Ammon's horn (tissue), 1 donor: ENCODE measurements at places on chromosomes 3 and 15.

- no peak for DNase-seq
Observed at GRCh38 chr15:80485370-80486164, 81.4 kb downstream of the ARNT2 start.

GRCh38 chr3:135134684-135135075 is 339.6 kb downstream of the EPHB1 start:
- DNase-seq = no peak

DNA sequence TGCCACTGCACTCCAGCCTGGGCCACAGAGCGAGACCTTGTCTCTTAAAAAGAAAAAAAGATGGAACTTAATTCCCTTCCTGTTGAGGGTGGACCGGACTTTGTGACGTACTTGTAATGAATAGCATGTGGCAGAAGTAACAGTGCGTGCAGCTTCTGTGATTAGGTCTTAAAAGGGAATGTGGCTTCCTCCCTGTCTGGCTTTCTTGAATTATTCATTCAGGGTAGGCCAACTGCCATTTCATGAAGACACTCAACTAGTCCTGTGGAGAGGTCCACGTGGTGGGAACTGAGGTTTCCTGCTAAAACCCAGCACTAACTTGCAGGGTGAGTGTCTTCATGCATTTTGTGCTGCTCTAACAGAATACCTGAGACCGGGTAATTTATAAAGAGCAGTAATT is 98.9 kb upstream of the PIAS1 start:
- DNase-seq = no peak

DNA sequence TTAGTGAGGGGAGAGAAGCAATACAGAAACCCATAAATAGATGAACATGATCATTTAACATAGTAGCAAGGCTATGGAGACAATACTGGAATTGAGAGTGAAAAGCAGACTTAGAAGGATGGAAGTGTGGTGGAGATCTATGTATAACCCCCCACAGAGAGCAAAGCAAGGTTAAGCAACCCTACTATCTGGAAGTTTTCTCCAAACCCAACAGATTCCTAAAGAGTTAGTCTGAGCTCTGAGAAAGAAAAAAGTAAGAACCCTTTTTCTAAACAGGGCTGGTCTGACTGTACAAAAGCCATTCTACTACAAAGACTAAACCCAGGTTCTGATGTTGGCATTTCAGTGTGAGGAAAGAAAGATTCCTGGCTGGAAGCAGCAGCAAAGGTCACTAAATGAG is 153.2 kb downstream of the WNT5A start:
- DNase-seq = no peak

DNA sequence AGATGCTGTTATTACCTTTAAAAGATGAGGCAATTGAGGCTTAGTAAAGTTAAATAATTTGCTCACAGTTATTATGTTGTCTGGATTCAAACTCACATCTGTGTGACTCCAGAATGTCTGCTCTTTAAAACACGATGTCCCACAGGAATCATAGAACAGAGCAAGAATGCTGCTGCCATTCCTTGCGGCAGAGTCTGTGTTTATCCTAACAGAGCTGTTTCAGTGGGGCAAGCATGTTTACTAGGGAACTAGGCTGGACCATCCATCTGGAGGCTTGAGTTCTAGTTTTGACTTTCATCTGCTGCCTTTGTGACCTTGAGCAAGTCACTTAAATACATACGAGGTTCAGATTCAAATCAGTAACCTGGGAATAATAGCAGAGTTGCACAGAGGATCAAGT is 72.1 kb downstream of the BBX start:
- no peak for DNase-seq

- peak; percentile 79 for DNase-seq
Observed at GRCh38 chr3:4720316-4721075, 227.3 kb downstream of the ITPR1 start.

DNA sequence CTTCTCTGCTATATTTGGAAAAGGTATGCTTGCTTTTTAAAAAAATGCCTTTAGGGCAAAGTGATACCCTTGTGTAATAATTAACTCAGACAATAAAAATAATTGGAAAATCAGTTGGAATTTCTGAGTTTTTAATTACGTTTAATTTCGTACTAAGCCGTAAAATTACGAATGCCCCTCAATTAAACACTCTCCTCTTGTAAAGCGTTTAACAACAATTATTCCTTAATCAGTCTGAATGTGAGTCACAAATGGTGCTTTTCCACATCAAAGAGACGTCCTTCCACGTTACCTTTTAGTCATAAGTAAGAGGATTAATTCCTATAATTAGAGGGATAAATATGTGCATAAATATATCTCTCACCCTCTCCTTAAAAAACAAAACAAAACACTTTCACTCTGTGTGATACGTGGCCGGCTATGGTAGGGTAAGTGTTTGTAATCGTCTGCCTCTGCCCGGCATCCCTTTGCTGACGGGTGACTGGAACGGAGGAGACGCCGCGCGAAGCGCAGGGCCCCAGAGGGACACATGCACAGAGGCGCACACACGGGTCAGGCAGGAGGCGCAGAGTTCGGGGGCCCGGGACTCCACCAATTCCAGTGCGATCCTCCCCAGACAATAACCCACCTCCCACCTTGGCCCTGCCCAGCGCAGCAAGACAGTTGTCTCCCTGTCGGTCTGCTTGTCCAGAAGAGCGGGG is 9.7 kb upstream of the MEIS2 start:
- DNase-seq = no peak

DNA sequence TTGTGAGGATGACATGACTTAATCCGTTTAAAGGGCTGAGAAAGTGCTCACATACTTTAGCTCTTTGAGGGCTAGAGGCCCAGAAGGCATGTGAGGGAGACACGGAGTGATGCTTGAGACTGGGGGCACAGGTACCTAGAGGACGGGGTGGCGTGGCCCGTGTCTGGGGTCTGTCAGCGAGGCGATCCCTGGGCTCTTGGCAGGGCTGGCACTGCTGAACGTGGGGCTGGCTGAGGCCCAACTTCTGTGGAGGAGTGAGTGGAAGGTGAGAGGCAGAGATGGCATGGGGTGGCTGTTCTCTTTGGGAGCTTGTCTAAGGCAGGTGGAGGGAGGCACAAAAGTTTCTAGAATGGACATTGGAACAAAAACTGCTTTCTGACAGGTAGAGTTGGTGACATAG is 9.5 kb downstream of the SEMA4B start:
- no peak for DNase-seq

DNA sequence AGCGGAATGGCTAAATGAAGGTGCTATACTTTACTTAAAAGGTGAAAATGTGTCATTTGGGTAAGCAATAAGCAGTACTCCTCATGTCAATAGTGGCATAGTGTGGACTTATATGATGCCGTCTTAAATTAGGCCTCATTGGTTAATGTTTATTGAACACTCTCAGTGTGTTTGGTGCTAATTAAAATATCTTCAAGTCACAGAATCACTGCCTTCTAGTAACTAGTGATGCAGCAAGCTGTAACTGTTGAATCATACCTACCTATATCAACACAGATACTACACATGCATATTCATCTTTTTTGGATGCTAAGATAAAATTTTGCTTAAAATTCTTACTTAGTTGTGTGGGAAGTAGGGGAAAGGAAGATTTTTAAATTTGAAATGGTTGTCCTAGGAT is 30.7 kb downstream of the ARHGAP31 start:
- no peak for DNase-seq

GRCh38 chr15:31456354-31457060 is 129.9 kb downstream of the KLF13 start:
- DNase-seq = no peak

DNA sequence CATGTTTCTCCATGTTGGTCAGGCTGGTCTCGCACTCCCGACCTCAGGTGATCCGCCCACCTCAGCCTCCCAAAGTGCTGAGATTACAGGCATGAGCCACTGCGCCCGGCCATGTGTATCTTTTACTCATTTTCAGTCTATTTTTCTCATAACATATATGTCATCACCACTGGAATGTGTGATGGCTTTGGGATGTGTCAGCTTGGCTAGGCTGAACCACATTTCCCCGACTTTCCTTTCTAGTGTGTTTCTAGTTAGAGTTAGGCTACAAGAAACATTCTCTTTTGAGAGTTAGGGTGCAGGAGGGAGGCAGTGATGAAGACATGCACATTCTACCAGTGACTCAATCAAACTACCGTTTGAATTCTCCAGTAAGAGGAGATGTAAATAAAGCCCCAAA is 444.9 kb upstream of the THBS1 start:
- DNase-seq = no peak

DNA sequence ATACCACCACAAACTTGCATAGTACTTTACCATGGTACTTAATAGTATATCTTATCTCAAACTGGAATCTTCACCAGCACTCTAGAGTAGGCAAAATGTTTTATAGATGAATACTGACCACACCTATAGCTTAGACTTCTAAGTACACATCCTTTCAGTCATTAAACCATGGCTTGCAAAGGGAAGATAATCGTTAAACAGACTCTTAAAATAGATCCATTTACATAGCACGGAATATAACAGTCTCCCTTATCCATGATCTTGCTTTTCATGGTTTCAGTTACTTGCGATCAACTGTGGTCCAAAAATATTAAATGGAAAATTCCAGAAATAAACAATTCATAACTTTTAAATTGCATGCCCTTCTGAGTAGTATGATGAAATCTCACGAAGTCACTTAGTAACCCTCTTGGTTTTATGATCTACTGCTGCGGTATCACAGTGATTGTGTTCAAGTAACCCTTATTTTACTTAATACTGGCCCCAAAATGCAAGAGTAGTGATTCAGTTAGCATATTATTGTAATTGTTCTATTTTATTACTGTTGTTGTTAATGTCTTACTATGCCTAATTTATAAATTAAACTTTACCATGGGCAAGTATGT is 111.4 kb downstream of the HERC1 start:
- no peak for DNase-seq

GRCh38 chr15:31280831-31281216 is 45.8 kb upstream of the KLF13 start:
- no peak for DNase-seq

DNA sequence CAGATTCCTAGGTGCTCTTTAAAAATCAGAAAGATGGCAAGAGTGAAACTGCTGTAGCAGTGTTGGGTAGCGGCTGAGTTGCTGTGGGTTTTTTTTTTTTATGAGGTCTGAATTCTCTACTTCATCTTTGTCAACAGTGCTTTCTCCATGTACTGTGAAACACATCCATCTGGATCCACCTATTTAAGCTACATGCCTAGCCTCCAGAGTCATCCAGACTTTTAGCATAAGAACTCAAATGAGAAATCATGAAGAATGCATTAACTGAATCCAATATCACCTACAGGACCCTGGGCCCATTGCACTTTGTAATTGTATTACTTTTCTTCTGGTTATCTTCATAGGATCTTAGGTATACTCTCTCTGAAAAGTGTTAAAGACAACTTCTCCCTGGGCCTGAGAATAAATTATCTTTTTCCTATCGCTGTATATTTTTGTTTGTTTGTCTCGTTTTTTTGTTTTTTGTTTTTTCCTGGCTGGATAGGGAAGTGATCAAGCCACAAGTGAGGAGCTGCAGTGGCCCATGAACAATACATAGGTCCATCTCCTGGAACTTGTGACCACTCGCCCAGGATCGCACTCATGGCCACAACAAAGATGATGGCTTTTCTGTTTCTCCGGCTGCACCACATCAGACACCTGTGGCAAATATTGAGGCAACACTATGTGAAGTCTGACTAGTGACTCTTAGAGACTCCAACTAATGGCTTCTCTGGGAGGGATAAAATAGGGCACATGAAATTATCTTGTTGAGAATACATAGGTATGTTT is 609.9 kb upstream of the AGTR1 start:
- DNase-seq = no peak

DNA sequence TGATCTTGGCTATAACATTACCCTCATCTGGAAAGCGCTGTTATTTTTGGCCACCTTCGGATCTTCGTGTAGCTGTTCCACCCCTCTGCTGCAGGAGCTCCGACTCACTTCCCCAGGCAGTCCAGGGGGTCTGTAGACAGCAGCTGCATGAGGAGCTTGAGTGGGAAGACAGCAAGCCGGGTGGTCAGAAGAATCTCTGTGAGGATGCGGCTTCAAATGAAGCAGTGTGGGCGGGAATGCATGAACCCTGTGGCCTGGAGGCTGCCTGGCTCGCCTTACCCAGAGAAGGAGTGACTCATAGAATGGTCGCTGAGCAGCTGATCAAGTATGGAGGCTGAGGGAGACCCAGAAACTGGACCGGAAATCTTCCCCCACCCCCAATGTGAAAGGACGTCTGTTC is 45.2 kb upstream of the NR2F2 start:
- DNase-seq = no peak

GRCh38 chr3:107680698-107681097 is 157.9 kb downstream of the BBX start:
- no peak for DNase-seq

DNA sequence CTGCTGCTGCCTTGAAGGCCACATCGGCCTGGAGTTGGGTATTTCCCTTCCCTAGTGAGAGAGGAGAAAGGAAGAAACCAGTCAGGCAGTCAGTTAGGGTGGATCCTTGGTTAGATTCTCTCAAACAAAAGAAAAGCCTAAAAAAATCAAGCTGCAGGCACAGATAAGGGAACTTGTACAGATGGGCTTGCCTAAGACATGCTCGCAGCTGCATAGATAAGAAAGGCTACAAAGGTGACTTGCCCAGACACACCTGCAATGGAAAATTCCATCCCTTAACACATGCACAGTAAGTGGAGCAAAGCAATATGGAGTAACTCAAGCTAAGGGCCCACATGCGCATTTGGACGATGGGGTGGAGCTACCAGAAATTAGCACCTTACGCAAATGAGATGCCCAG is 199.7 kb upstream of the ARPP21 start:
- no peak for DNase-seq

DNA sequence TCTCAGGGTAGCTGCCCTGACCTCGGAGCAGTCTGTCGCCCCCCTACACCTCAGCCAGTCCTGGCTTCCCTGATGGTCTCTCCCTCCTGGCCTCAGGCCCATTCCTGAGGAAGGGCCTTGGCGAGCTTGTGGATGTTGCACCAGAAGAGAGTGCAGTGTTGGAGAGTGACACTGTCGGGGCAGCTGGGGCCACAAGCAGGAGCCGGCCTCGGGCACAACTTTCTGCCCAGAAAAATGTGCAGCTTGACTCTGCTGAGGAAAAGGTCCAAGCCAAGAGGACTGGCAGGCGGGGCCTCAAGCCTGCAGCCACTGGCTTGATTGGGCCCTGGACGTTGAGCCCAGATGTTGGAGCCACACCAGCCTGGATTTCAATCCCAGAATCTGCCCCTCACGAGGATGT is 12.8 kb downstream of the HEMK1 start:
- no peak for DNase-seq

DNA sequence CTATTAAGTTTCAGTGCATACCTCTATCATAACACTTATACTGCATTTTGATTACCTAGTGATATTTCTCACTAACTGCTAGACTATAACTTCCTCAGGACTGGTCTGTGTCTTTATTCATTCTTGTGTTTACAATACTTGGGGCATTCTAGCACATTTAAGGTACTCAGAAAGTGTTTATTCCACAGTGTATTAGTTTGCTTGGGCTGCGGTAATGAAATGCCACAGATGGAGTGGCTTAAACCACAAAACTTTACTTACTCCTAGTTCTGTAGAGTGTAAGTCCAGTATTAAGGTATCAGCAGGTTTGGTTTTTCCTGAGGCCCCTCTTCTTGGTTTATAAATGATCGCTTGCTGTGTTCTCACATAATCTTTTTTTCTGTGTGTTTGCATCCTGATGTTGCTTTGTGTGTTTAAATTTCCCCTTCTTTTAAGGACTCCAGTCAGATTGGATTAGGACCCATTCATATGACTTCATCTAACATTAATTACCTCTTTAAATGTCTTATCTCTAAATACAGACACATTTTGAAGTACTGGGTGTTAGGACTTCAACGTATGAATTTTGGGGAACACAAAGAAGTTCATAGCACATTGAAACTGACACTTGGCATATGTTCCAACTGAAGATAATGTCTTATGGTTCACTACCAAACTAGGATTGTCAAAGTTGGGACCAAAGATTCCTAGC is 23.9 kb downstream of the RNF111 start:
- no peak for DNase-seq
